ENCODE measurements at places on chromosomes 4 and X.

- DNase-seq, result no peak
These were observed 1567.9 kb downstream of the ARAP2 start for GRCh38 chr4:34676400-34676799.

- DNase-seq, result no peak
These were observed 47.7 kb downstream of the PRPS1 start for GRCh38 chrX:107675823-107676555.

GRCh38 chrX:108312957-108313356 lies 125.3 kb downstream of the COL4A6 start:
- peak; percentile 36 for DNase-seq

GRCh38 chr4:9820343-9820742 lies 38.9 kb downstream of the DRD5 start:
- DNase-seq, result no peak

- peak; percentile 94 for DNase-seq
These were observed 152.6 kb downstream of the GASK1B start for GRCh38 chr4:158020176-158020575.

DNA sequence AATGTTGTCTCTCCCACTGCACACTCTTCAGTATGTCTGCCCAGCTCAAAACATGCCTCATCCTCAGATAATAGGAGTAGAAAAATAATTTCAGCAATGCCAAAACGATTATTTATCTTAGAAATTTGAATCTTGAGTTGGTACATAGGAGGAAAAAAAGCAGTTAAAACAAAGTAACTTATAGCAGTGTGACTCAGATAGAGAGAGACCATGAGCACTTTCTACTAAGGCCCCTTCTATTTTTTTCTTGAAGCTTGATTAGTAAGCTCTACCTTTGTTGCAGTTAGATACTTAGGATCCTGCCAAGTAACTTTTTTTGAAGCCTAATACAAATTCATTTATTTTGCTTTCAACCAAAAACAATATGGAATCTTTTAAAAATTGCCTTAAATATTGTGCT lies 212.3 kb downstream of the MAD2L1 start:
- DNase-seq, result no peak

GRCh38 chr4:41989994-41990364 lies 351 bp upstream of the SLC30A9 start:
- no peak for DNase-seq

- no peak for DNase-seq
These were observed 422.6 kb upstream of the GALNTL6 start for GRCh38 chr4:171390626-171391025.

- DNase-seq, result no peak
These were observed 584.6 kb downstream of the GABRG1 start for GRCh38 chr4:45539142-45539814.

DNA sequence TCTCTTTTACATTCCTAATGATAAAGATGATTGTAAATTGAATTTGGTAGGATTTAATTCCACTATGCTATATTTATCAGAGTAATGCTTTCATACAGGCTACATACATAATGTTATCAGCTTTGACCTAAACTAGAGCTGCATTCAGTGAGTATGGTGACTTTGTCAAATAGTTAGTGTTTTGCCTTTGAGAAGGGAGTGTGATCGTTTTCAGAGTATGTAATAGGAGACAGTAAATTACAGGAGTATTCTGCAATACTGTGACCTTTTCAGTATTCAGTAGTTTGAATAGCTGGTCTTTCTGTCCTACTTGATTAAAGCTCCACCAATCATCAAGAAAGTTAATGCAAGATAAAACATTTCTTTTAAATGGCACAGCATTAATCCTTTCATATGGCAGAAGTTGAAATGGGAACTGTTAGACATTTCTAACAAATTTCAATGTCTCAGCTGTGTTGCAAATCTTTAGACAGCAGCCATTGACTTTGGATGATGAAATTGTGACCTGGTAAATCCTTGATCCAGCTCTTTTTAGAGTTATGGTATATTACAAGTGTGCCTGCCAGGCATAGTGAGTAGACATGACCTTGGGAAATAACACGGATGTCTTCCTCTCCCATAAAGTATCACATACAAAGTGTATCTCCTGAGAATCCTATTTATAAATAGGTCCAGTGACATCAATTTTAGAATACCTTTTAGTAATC lies 455.3 kb downstream of the KCTD8 start:
- DNase-seq, result no peak

Data from dermis blood vessel endothelial cell (primary cell).